ENCODE measurements at places on chromosomes 2 and 18. TPM values are rescaled to one million over a fixed set of nuclear protein-coding genes. Genes with fewer than 3 reads are reported as not detected.

The SERPINB11 gene
- not detected for polyA plus RNA-seq

The STARD6 gene
- not detected for polyA plus RNA-seq

The ANTXR1 gene
- polyA plus RNA-seq, result 13.3 TPM

The EIF2AK2 gene
- polyA plus RNA-seq, result 33.8 TPM

The KCNG2 gene
- 0.13 TPM for polyA plus RNA-seq

The SERPINB10 gene
- not detected for polyA plus RNA-seq

The CRYBA2 gene
- not detected for polyA plus RNA-seq

The FAM161A gene
- 27.4 TPM for polyA plus RNA-seq

The SCN9A gene
- polyA plus RNA-seq, result 9.5 TPM

The SLC19A3 gene
- polyA plus RNA-seq, result 4.2 TPM
